ENCODE measurements at places on chromosomes 3 and 15.

- no peak for DNase-seq
Measured at GRCh38 chr3:179438841-179439240, 12.4 kb downstream of the GNB4 start.

GRCh38 chr3:110126065-110126464 lies 788.7 kb upstream of the DPPA4 start:
- no peak for DNase-seq

DNA sequence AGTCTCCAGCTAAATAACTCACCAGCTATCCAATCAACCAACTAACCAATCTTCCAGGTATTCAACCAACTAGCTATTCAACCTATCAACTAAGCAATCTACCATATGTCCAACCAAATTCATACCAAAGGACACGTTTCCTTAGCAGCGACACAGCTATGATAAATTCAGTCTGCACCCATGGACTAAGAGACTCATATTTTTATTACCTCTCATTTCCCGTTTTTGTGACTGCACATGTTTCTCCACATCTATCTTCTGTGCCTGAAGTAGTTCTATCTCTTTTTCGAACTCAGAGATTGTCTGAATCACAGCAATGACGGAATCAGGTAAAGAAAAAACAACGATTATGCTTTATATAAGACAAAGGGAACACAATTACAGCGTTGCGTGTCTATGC lies 34.0 kb upstream of the GNB5 start:
- DNase-seq, result no peak

DNA sequence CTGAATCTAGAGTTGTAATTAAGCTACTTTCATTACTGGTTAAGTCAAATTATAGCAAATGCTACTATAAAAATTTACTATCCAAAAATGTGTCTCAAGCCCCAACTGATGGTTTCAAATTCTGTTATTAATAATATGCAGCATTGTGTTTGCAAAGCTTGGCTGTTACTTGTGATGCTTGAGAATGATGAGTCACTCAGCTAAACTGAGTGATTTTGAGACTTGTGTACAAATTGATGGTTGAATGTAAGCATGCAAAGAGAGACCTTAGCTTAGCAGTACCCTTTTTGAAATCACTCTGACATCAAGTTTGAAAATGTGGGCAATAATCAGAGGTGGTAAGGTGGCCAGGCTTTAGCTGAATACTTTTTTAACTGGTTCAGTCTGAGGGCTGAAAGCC lies 27.6 kb downstream of the OPA1 start:
- DNase-seq, result no peak

GRCh38 chr15:57735431-57735830 lies 28.9 kb downstream of the POLR2M start:
- DNase-seq, result no peak

DNA sequence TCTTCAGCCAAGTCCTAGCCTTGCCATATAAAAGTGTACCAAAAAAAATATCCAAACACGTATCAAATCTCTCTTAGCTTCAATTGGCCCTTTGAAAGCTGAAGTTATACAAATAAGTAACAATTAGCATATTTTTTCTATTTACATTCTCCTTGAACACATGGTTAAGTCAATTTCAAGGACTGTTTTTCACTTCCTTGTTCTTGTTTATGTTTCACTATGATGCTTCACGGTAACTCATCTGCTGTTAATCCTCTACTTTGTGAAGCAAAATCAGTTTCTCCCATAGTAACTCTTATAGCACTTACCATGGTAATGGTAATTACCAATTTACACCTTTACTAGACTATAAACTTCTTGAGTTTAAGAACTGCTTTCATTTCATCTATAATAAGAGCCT lies 10.6 kb upstream of the SPRED1 start:
- no peak for DNase-seq

- no peak for DNase-seq
Measured at GRCh38 chr15:57190208-57190607, 186.1 kb upstream of the CGNL1 start.

GRCh38 chr3:65020281-65021160 lies 332.7 kb upstream of the ADAMTS9 start:
- no peak for DNase-seq

GRCh38 chr15:101018450-101018849 lies 99.3 kb downstream of the LRRK1 start:
- DNase-seq, result no peak

DNA sequence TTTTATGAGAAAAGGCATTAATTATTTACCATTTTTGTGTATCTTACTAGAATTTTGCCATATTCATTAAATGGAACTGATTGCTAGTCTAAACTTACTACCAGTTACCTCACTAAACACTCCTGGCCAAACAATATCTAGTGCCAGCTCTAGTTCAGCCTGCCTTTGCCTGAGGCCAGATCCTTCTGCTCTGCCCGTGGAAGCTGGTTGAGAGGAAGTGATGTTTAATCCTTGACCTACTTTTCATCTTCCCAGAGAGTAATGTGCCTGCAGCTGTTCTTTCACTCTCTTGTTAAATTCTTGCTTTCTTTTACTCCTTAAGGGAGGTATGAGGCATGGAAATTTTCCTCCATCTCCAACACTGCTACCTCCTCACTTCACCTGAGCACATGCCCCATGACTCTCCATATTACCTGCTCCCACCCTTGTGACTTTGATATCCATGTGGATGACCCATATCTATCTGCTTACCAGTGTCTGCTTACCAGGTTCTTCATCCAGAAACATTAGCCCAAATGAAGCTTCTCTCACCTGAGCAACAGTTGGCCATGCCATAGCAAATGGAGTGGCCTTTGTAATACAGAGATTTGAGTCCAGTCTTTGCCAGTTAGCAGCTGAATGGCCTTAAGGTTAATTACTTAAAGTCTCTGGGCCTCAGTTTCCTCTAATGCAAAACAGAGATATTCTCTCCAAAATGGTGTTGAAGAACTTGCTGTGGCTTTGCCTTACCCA lies 53.4 kb downstream of the UBE2E1 start:
- DNase-seq, result no peak

- no peak for DNase-seq
Measured at GRCh38 chr3:179991104-179991503, 45.6 kb downstream of the PEX5L start.

DNA sequence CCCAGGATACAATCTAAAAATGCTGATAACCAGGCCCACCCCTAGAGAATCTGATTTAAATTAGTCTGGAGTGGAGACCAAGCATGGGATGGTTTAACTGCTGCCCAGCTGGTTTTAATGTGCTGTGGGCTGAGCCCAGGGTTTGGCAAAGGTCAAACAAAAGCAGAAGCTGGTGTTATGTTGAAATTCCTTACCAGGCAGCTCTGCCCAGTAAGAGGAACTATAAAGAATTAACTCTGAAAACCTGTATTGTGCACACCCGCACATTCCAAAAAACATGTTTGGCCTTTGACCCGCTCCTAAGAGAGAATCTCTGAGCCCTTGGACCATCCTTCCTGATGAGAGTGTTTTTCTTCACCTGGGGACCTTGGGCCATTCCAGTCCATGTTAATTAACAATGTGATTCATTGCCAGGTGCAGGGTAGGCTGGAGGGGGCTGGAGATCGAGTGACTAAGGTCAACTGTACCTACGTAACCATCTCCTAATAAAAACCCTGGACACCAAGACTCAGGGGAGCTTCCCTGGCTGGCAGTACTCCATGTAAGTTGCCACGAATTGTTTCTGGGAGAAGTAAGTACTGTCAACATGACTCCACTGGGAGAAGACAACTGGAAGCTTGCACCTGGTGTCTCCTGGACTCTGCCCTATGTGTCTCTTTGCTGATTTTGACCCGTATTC lies 10.9 kb downstream of the CCDC13 start:
- DNase-seq, result no peak

DNA sequence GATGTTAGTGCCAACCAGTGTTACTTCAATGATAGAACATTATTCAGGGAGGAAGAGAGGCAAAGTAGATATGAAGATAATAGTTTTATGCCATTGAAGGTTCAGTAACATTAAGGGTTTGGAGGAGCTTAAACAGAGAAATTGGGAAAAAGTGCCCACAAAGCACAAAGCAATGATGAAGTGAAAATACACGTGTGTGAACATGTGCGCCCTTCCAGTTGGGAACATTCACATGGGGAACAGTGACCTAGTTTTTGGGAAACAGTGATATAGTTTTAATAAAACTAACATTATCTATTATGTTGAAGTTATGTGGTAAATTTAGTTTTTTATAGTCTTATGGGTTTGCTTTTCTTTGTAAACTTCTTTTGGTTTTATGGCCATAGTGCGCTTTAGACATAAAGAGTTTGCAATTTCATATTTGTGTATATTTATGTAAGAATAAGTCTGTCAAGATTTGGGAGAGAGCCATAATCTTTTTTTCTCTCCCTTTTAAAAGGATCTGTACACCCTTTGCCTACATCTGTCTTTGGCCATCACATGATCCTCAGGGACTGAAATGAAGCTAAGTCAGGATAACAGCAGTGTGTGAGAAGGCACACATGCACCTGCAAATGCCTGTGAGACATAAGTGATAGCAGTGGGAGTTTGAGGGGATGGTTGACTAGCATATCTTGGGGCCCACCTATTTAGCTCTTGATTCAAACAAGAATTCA lies 450.3 kb upstream of the THRB start:
- DNase-seq, result no peak

GRCh38 chr3:150240891-150241290 lies 167.2 kb upstream of the TSC22D2 start:
- no peak for DNase-seq

- no peak for DNase-seq
Measured at GRCh38 chr3:194208709-194209108, 72.8 kb downstream of the HES1 start.

GRCh38 chr3:73694983-73695757 lies 70.4 kb upstream of the PDZRN3 start:
- no peak for DNase-seq

DNA sequence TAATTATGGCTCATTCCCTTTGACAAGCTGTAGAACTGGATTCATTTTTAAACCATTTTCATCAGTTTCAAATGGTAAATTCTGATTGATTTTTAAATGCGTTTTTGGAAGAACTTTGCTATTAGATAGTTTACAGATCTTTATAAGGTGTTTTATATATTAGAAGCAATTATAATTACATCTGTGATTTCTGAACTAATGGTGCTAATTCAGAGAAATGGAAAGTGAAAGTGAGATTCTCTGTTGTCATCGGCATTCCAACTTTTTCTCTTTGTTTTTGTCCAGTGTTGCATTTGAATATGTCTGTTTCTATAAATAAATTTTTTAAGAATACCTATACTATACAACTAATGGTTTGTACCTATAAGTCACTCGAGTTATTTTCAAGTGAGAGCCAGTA lies 62.7 kb downstream of the PXYLP1 start:
- DNase-seq, result no peak

- DNase-seq, result no peak
Measured at GRCh38 chr3:147389717-147390116, 16.6 kb downstream of the ZIC4 start.

- DNase-seq, result no peak
Measured at GRCh38 chr3:186097663-186098451, 11.0 kb downstream of the ETV5 start.

GRCh38 chr3:82085851-82086475 lies 324.5 kb upstream of the GBE1 start:
- no peak for DNase-seq

DNA sequence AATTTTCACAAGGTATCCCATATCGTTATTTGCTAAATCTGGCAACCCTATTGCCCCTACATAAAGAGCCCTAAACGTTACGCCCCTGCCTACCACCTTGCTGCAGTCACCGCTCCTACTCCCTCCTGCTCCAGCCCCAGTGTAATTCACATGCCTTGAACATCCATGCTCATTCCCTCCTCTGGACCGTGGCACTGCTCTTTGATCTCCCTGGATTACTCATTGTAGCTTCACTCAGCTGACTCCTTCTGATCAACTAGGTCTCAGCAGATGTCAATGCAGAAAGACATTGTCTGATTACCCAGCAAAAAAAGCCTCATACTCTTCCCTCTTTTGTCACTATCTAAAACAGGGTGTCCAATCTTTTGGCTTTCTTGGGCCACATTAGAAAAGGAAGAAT lies 40.7 kb upstream of the KBTBD8 start:
- no peak for DNase-seq

- no peak for DNase-seq
Measured at GRCh38 chr15:71332431-71333004, 217.2 kb downstream of the THSD4 start.

All from T-helper 2 cell (primary cell).